Iris pigment epithelial cell (primary cell): ENCODE measurements at places on chromosomes 7 and 10.

GRCh38 chr10:103889121-103889720 lies 28.8 kb downstream of the STN1 start:
- no peak for DNase-seq

- DNase-seq, result peak; percentile 88
Measured at GRCh38 chr7:123643495-123644441, 11.9 kb upstream of the LMOD2 start.

DNA sequence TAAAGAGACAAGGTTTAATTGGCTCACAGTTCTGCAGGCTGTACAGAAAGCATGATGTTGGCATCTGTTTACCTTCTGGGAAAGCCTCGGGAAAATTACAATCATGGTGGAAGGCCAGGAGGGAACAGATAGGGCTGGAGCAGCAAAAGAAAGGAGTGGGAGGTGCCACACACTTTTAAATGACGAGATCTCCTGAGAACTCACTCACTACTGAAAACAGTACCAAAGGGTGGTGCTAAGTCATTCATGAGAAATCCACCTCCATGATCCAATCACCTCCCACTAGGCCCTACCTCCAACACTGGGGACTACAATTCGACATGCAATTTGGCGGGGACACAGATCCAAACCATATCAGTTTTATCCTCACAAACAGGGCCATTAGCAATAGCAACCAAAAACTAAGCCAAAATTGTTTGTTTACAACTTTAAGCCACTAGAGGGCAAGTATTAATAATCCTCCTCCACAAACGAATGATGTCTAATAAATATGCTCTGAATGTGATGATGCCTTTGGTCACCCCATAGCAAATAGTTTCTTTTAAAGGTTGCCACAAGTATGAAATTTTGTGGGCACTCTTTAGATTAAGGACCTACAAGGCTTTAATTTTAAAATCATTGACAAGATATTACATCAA lies 129.2 kb upstream of the NRBF2 start:
- DNase-seq, result no peak

DNA sequence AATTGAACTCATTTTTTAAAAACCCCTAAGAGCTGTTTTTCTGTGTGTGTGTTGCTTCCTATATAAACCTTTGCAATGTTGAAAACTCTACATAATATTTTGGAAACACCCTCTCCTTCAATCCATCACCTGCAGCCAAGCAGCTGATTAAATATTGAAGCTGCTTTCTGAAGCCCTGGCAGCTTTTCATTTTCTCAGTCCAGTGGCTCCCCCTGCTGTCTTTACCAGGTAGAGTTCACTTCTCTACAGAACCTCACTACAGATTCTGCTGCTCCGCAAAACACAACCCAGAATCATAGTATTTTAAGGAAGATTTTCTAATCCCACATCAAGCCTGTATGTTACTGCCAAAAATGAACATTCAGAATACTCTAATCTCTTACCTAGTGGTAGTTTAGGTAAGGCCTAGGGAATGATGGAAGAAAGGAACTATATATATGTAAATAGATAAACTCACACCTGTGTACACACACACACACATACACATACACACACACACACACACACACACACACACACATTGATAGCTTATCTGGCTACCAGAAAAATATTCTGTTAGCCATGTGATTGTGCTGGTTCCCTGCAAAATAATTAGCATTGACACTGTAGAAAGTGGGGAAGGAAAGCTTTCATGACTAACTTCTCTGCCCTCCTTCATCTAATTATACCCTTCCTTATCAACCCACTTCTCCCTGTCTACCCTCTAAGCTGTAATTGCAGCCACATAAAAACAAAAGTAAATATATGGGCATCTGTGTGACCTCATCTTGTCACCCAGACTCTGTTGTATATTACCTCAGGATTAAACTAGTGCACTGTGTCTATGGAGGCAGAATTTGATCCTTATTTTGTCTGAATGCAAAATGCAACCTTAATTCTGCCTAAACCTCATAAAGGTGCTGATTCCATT lies 229.5 kb upstream of the FZD1 start:
- peak; percentile 53 for DNase-seq

- DNase-seq, result peak; percentile 54
Measured at GRCh38 chr10:73998929-73999691, 1.2 kb downstream of the VCL start.

GRCh38 chr7:7870555-7870954 lies 98.0 kb upstream of the GLCCI1 start:
- no peak for DNase-seq

DNA sequence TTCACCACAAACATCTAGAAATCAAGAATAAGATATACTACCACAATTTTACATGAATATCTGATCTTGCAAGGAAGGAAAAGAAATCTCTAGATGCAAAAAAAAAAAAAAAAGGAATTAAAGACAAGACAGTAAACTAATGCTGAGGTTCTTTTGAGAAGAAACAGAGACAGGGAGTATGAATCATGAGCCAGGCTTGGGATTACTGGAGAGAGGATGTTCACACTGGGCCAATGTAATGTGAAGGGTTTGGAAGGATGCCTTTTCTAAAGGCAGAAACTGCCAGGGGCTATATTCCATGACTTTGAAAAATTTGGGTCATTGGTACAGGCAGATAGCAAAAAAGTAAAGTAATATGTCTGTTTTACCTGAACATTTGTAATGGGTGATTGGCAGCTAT lies 573.0 kb upstream of the IGFBP3 start:
- DNase-seq, result peak; percentile 49
